ENCODE measurements at places on chromosomes 5 and 9. TPM values are rescaled to one million over a fixed set of nuclear protein-coding genes. Genes with fewer than 3 reads are reported as not detected.

- no peak for DNase-seq
Measured at GRCh38 chr5:133840168-133840567, 128.3 kb downstream of the C5orf15 start.

DNA sequence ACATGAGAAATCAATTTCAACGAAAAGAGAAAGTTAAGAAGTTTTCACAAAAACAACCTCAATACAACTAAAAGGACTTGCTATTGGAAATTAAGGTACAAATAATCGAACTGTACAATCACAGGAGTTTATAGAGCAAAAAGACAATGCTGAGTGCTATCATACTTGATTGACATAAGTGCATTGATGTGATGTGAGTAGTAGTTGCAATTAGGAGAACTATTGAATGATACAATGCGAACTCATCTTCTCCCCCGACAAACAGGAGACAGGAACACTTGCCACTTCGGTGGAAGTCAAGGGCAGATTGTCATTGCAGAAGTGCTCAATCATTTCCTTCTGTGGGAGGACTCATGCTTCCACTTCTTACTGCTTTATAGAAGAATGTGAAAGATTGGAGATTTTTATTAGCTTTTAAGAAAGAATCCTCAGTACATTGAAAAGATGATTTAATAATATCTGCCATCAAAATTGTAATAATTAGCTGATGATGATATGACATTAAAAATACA is 276.6 kb upstream of the MPDZ start:
- no peak for DNase-seq

F12 gene
- not detected for total RNA-seq

DNA sequence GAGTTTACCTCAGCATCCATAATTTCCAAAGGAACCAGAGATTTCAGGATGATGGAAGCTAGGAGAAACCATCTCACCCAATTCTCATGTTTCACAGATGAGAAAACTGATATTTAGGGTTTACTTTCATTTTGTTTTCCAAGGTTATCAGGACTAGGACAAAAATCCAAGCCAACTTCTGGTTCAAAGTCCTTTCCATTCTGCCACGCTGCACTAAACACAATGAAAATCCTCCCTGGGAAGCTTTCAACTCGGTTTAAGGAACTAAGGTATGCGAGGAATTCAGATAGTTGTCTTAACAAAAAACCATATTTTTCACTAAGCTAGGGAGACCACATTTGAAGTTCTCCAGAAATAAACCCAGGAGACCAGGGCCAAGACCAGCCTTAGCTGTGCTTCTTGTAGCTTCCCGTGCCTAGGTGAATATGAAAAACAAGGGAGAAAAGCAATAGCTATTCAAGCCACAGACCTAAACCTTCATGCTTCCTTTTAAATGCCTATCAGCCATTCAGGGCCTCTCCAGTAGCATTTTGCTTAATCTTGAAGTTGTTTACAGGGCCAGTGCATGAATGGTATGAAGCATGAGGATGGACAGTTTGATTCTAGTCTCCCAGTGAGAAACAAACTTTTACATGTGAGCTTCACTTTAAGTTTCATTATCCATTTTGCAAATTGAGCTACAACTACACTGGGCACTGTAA is 167.9 kb downstream of the DENND1A start:
- no peak for DNase-seq

GRCh38 chr5:124393584-124394379 is 352.7 kb downstream of the ZNF608 start:
- no peak for DNase-seq

PCDHGA4 gene
- 9.3 TPM for total RNA-seq

DNA sequence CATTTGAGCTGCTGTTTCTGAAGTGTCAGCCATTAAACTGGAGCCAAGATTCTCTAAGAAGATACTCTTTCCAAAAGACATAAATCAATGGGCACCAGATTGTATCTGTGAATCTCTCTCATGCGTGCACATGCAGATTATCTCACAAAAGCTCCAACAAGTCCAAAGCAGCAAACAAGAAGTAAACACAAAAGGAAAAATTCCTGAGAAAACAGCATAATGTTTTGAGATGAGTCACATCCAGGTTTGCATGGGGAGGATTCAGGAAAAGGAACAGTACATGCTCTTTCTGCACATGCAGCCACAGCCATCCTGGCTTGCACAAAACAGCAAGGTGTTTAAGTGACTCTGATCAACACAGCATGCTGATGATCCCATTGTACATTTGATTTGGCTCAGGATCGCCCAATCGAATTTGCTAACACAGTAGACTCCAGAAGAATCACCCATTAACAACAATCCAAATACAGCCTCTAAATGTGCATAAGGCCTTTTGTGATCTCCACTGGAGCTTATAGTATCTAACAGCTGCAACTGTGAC is 143.1 kb downstream of the ELAVL2 start:
- no peak for DNase-seq

DNA sequence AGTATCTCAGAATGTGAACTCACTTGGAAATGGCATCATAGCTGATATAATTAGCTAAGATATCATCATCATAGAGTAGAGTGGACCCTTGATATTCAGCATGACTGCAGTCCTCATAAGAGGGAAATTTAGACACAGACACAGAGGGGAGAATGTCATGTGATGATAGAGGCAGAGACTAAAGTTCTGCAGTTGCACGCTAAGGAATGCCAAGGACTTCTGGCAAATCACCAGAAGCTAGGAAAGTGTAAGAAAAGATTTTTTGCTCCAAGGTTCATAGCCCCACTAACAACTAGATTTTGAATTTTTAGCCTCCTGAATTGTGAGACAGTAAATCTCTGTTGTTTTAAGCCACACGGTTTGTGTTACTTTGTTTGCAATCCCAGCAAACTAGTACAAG is 612.6 kb upstream of the ST8SIA4 start:
- no peak for DNase-seq

GNAQ gene
- total RNA-seq: 12.2 TPM

GAS1 gene
- 21.8 TPM for total RNA-seq

DNA sequence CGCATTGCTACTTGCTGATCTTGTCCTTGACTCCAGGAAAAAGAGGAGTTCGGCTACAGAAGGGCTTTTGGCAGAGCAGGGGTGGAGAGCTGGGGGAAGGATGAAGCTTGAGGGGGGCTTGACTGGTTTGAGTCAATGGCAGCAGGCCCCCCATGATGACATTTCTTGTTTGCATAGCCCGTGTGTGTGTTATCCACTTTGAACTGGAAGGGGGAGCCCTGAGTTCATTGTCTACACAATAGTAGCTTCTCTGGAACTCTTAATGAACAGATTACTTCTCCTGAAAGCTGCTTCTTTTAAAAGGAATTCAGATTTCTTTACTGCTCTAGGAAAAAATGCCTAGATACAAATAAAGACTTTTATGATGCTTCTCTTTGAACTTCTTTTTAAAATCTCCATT is 2.3 kb downstream of the IFNB1 start:
- no peak for DNase-seq

DNA sequence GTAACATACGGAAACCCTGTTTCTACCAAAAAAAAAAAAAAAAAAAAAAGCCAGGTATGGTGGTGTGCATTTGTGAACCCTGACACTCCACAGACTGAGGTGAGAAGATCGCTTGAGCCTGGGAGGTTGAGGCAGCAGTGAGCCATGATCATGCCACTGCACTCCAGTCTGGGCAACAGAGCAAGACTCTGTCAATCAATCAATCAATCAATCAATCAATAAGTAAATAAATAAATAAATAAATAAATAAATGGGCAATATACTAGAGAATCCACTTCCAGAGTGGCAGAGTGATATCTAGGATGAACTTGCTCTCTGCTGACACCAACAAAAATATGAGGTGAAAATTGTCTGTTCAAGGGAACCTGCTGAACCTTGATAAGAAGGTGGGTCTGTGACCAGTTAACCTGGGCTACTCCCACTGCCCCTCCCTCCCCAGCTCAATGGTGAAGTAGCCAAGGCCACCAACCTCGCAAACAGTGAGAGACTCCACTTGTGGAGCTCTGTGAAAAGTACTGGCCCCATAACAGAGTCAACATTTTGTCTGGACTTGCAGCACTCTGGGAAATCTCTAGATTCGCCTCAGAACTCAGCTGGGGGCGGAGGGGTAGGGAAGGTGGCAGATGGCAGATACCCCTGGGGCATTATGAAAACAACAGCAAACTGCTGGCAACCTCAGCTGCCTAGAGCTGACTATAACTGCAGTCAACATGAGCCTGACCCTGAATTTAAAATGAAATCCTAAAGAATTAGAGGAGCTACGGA is 163.7 kb downstream of the ROR2 start:
- DNase-seq: no peak

SPAAR gene
- total RNA-seq: 8.3 TPM

DNA sequence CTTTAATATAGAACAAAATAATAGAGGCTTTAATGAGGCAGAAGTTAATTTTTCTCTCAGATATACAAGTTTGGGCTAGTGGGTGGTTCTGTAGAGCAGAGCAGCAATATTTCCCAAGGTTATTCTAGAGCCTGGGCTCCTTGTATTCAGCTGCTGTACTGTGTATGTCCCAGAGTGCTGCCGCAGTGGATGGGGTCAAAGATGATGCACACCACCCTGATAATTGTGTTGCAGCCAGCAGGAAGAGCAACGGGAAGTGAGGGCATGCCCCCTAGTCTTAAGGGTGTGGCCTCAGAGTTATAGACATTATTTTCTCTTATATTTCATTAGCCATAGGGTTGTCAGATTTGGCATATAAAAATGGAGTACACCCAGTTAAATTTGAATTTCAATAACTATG is 23.9 kb upstream of the KIF4B start:
- DNase-seq: no peak

OBP2B gene
- total RNA-seq: not detected

GCNT4 gene
- total RNA-seq: 0.30 TPM

ADRB2 gene
- 5.6 TPM for total RNA-seq

- DNase-seq: no peak
Measured at GRCh38 chr5:39648085-39648847, 223.5 kb upstream of the DAB2 start.

- DNase-seq: no peak
Measured at GRCh38 chr9:92424340-92424739, at the start of gene OMD. Gene OMD (minus strand): TSS chr9:92424471. CDS start chr9:92417558, 6,913 bp downstream.

- no peak for DNase-seq
Measured at GRCh38 chr5:158317507-158317906, 458.6 kb upstream of the CLINT1 start.

GRCh38 chr9:79023134-79023580 is 548.6 kb upstream of the TLE4 start:
- DNase-seq: no peak

DNA sequence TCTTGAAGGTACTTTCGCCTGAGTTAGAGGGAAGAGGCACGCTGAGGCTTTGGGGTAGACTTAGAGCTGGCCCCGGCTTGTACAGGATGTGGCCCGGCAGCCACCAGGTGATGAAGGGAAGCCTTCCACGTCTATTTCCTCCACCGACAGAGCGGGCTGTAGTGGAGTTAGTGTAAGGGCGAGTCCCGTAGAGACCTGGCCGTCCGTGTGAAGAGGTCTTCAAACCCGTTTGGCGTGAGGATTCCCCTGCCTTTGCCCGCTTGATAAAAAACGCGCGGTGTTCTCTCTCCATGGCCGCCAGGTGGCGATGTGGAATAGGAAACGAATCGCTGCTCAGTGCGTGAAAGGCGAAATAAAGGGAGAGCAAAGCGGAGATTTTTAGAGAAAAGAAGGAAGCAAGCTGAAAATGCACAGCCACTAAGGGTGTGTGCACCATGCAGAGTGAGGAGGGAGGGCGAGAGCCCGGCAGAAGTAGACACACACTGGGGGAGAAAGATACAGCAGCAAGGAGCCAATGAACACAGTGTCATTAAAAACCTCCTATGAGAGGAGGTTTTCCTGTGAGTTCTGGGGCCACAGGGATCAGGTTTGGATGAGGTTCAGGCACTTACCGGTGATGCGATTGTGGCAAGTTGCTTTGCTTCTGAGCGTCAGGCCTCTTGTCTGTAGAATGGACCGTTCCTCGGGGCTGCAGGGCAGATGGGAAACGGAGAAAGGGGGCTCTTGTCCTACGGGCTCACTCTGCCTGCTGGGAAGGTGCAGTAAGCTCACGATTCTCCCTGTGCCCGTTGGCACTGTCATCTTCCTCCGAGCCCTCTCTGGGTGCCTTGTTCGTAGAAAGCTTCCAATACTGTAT is 34.2 kb downstream of the STC2 start:
- peak; percentile 85 for DNase-seq

DNA sequence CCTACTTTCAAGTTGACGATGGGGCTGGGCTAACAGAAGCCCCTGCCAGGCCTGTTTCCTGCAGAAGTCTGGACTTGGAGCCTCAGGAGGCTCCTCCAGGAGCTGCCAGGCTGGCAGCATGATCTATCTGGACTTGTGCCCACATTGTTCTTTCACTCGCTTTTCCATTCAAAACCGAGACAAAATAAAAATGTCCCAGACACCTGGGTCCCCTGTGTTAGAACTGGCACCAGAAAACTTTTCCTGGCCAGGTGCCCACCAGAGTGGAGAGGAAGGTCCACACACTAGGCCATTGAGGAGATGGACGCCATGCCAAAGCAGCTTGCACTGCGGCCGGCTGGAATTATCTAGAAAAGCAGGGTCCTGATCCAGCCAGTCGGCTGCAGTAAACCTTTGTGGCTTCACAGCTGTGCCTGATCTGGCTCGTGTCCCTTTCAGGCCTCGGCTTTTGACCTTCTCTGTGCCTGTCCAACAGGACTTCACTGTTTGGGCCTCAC is 78.2 kb downstream of the GCNT1 start:
- DNase-seq: peak; percentile 58

DNA sequence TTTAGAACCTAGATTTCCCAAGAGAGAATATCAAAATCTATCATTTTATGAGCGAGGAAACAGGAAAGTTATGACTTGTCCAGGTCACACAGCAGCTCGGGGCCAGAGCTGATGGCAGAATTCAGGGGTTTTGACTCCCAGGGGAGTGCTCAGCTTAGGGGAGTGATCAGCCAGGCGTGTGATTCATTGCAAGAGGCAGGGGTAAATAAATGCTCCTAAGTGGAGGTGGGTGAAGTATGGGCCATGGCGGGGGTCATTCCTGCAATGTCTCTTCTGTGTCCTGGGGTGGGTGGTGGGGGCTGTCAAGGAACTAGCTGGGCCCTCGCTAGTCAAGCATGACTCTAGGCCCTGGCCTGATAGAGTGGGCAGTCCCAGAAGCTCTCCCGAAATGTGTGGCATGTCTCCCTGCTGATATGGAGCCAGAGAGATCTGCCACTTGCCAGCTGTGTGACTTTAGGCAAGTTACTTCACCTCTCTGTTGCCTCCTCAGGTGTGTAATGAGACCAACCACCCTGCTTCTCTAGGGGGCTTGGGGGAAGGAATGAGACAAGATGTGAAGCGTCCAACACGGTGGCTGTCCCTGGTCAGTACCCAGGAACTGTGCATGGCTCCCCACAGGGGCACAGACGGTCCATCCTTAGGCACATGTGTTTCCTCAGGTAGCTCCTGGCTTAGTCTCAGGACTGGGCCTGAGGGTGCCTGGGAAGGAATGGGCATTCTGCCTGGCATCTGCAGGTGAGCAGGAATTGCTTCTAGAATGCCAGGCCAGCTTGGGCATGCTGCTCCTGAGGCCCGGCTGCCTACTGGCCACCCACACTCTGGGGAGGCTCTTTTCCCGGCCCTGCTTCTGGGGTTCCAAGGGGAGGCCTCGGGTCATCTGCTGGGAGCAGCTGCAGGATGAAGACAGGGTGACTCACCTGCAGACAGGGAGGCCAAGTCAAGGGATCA is 36.5 kb upstream of the SH3PXD2B start:
- no peak for DNase-seq

Data from Right ventricle myocardium superior (tissue), 1 donor.